Activated T-cell treated with anti-CD3 and anti-CD28 coated beads, Interleukin-2, amount 50 U/mL, for 72 hours (primary cell): ENCODE measurements at places on chromosomes 2 and 18. TPM values are rescaled to one million over a fixed set of nuclear protein-coding genes. Genes with fewer than 3 reads are reported as not detected.

HOXD8 gene
- not detected for total RNA-seq

SAG gene
- total RNA-seq: 0.02 TPM

RNF149 gene
- 30.9 TPM for total RNA-seq

DCDC2C gene
- total RNA-seq: not detected

RTP5 gene
- total RNA-seq: 0.56 TPM

DNA sequence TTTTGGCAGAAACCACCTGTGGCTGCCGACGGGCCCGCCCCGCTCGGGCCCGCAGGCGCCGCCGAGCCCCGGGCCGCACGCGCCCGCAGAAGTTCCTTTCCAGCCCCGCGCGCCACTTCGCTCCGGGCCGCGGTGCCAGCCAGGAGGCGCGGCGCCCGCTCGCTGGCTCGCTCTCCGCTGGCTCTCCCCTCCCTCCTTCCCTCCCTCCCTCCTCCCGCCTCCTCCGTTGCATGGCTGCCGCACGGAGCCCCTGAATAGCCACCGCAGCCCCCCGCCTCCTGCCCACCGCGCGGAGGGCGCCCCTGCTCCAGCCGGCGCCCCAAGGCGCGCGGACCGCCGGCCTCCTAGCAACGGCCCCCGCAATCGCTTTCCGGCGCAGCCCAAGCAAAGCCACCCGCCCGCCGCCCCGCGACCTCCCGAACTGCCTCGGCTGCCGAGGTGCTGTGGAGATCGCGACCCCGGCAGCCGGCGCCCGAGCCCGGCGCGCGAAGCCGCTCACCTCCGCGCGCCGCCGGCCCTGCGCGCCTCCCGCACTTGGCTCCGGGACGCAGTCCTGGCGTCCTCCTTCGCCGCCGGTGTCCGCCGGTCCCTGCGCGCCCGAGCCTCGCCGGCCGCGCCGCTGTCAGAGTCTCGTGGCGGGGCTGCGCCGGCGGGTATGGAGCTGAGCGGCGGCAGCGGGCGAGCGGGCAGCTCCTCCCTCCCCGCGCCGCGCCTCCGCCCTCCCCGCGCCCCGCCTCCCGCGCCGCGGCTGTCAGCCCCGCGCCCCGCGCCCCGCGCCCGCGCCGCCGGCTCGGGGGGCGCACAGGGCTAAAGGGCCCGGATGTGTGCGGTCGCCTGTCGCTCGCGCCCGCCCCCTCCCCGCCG is at the start of gene ZBTB7C:
TSS of gene ZBTB7C (minus strand) at position 657 of the 864 bp plus-strand sequence.
- H3K27me3 ChIP-seq: peaks cover 76% of the 10 kb centered on the region
- no peak within 1 kb of the TSS for H3K27ac ChIP-seq
- no peaks in the 10 kb centered on the region for H3K36me3 ChIP-seq
- peaks cover 7% of the 10 kb centered on the region for H3K4me1 ChIP-seq
- peak; percentile 29 for DNase-seq

GRCh38 chr18:7877609-7878008 is 310.5 kb downstream of the PTPRM start:
- H3K4me3 ChIP-seq: no peak overlapping the region
- H3K4me1 ChIP-seq: no peaks in the 10 kb centered on the region
- no peaks in the 10 kb centered on the region for H3K36me3 ChIP-seq
- DNase-seq: no peak

- H3K4me3 ChIP-seq: no peak overlapping the region
- DNase-seq: no peak
- no peaks in the 10 kb centered on the region for H3K36me3 ChIP-seq
- no peaks in the 10 kb centered on the region for H3K27me3 ChIP-seq
- H3K4me1 ChIP-seq: no peaks in the 10 kb centered on the region
- no peak overlapping the region for H3K27ac ChIP-seq
Measured at GRCh38 chr18:63617049-63617914, 26.8 kb downstream of the SERPINB4 start.

- H3K27me3 ChIP-seq: no peaks in the 10 kb centered on the region
- H3K27ac ChIP-seq: peak overlapping the region; percentile 98
- H3K36me3 ChIP-seq: peaks cover 11% of the 10 kb centered on the region
- peaks cover 58% of the 10 kb centered on the region for H3K4me1 ChIP-seq
Measured at GRCh38 chr2:19900931-19901441, 797 bp downstream of the TTC32 start.

DNA sequence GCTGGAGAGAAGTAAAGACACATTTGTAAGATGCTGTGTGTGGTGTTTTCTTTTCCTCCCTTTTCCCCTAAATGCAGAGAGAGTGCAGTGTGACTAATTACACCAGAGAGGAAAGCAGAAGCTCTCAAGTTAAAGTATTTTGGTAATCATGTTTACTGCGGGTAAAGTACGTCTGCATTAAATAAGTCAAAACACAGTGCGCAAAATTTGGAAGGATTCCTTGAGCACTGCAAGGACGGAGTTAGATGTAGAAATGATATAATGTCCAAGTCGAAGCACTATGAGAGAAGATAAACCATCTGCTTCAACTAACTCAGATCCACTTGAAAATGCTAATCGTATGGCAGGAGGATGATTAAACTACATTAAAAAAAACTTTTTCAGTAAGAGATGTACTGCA is 766.5 kb downstream of the RNF144A start:
- no peak for DNase-seq
- H3K27me3 ChIP-seq: no peaks in the 10 kb centered on the region
- no peaks in the 10 kb centered on the region for H3K36me3 ChIP-seq
- H3K4me1 ChIP-seq: peaks cover 21% of the 10 kb centered on the region
- H3K4me3 ChIP-seq: no peak overlapping the region

GRCh38 chr2:39664888-39665591 is 677 bp upstream of the TMEM178A start:
- no peak overlapping the region for H3K27ac ChIP-seq
- H3K36me3 ChIP-seq: peaks cover 7% of the 10 kb centered on the region
- H3K4me3 ChIP-seq: peak overlapping the region; percentile 73
- peaks cover 19% of the 10 kb centered on the region for H3K4me1 ChIP-seq
- no peak for DNase-seq

DNA sequence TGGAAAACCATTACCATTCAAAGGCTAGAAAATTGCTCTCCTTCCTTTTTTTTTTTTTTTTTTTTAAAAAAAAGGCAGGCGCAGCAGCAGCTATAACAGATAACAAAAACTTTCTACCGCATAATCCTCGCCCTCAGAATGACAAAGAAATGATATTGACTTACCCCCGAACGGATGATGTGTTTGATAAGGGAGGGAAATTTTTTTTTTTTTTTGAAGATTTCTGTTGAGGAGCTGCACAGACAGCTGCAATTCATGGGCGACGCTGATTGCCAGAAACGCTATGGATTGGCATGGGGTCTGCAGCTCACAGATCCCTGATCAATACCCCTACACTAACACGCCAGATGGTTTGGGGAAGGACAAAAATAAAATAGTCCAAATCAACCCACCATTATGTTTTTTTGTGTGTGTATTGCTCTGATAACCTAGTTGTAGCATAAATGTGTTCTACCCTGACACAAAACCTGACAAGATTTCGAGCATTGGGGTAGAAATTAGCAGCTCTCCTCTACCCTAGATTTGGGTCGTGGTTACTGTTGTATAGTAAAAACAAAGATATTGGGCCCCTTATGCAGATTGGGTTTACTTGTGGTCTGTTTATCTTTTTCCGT is 3.6 kb upstream of the ONECUT2 start:
- H3K4me3 ChIP-seq: no peak overlapping the region
- H3K27me3 ChIP-seq: peaks cover 66% of the 10 kb centered on the region
- no peak overlapping the region for H3K27ac ChIP-seq
- peaks cover 20% of the 10 kb centered on the region for H3K36me3 ChIP-seq
- H3K4me1 ChIP-seq: peaks cover 17% of the 10 kb centered on the region

- no peak overlapping the region for H3K4me3 ChIP-seq
- H3K27me3 ChIP-seq: peaks cover 21% of the 10 kb centered on the region
- peaks cover 4% of the 10 kb centered on the region for H3K36me3 ChIP-seq
- no peak overlapping the region for H3K27ac ChIP-seq
- H3K4me1 ChIP-seq: no peaks in the 10 kb centered on the region
Measured at GRCh38 chr2:33229646-33230045, 246.8 kb upstream of the RASGRP3 start.

- no peaks in the 10 kb centered on the region for H3K4me1 ChIP-seq
- H3K36me3 ChIP-seq: no peaks in the 10 kb centered on the region
- no peaks in the 10 kb centered on the region for H3K27me3 ChIP-seq
- no peak for DNase-seq
- H3K27ac ChIP-seq: no peak overlapping the region
- no peak overlapping the region for H3K4me3 ChIP-seq
Measured at GRCh38 chr2:223549215-223549614, 52.9 kb downstream of the SCG2 start.

GRCh38 chr18:10015941-10016819 is 102.4 kb downstream of the VAPA start:
- no peaks in the 10 kb centered on the region for H3K27me3 ChIP-seq
- no peaks in the 10 kb centered on the region for H3K36me3 ChIP-seq
- no peak overlapping the region for H3K27ac ChIP-seq
- no peaks in the 10 kb centered on the region for H3K4me1 ChIP-seq

DNA sequence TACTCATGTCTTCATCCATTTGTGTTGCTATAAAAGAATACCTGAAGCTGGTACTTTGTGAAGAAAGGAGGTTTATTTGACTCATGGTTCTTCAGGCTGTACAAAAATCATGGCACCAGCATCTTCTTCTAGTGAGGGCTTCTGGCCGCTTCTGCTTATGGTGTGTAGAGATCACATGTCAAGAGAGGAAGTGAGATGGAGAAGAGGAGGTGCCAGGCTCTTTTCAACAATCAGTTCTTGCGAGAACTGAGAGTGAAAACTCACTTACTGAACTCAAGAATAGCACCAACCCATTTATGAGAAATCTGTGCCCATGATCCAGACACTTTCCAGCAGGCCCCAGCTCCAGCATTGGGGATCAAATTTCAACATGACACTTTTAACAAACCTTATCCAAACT is 30.0 kb upstream of the BARD1 start:
- H3K4me1 ChIP-seq: no peaks in the 10 kb centered on the region
- H3K27me3 ChIP-seq: no peaks in the 10 kb centered on the region
- H3K36me3 ChIP-seq: no peaks in the 10 kb centered on the region
- DNase-seq: no peak
- no peak overlapping the region for H3K27ac ChIP-seq

DNA sequence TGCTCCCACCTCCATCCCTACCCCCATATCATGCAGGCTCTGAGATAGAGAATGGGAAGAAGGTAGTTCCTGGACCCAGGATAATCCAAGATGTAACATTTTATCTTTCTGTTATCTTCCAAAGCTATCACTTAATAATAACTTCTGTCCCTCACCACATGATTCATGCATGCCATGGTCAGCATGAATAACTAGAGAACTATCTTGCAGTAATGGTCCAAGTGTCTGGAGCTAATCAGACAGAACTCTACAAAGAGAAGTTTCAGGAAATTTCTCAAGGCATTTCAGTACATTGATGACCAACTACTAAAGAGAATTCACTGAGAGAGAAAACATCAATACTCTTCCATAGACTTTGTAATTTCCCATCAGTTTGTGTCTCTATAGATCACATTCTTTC is 1469.7 kb upstream of the PIK3C3 start:
- no peak for DNase-seq
- H3K27me3 ChIP-seq: no peaks in the 10 kb centered on the region
- H3K36me3 ChIP-seq: no peaks in the 10 kb centered on the region

- peaks cover 1% of the 10 kb centered on the region for H3K36me3 ChIP-seq
- no peak for DNase-seq
- H3K4me3 ChIP-seq: no peak overlapping the region
- H3K27me3 ChIP-seq: no peaks in the 10 kb centered on the region
- H3K27ac ChIP-seq: no peak overlapping the region
Measured at GRCh38 chr18:54871231-54871630, 43.0 kb downstream of the RAB27B start.

DNA sequence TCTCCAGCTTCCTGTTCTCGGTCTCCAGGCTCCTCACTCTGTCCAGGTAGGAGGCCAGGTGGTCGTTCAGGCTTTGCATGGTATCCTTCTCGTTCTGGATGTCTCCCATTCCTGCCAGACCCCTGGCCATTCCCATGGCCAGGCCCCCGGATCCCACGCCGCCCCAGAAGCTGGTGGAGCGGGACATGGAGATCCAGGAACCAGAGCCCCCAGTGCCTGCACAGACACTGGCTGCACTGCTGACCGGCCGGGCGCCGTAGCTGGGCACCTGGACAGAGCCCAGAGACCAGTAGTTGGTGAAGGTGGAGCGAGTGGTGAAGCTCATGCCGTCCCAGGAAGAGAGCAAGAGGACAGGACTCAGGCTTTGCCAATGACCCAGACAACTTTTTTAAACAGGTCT is 129.1 kb upstream of the WDR75 start:
- H3K4me1 ChIP-seq: peaks cover 66% of the 10 kb centered on the region
- peaks cover 2% of the 10 kb centered on the region for H3K36me3 ChIP-seq
- no peak for DNase-seq
- no peak overlapping the region for H3K27ac ChIP-seq

DNA sequence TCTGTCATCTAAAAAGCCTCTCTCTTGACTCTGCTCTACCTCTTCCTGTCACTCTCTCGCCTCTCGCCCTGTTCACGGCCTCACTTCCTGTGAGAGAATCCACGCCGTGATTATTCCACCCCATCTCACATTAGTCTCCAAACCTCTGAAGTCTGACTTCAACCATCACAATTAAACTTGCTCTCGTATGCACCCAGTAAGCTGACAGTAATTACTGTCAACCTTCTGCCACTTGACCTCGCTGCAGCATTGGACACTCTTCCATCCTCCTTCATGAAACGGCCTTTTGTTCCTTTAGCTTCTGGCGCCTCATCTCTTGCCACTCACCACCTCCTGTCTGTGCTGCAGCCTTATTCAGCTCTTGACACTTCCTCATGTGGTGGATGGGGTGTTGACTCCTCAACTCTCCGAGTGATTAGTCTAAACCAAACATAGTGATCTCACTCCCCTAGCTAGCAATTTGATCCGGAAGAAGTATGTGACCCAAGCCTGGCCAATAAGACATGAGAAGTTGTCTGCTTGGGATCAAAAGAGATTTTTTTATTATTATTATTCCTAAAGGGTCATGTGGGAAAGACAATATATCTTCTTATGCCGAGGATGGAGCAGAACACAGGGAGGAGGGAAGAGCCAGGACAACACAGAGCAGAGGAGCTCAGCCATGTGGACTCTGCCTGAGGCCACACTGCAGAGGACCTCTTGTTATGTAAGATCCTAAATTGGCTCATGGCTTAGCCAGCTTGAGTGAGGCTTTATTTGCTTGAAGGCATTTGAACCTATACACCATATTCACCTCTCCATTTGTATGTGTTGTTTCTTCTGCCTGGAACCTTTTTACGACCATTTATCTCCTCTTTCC is 38.4 kb upstream of the MYO1B start:
- H3K4me3 ChIP-seq: peak overlapping the region; percentile 74
- H3K27ac ChIP-seq: peak overlapping the region; percentile 38
- no peaks in the 10 kb centered on the region for H3K27me3 ChIP-seq
- H3K36me3 ChIP-seq: peaks cover 21% of the 10 kb centered on the region

DNA sequence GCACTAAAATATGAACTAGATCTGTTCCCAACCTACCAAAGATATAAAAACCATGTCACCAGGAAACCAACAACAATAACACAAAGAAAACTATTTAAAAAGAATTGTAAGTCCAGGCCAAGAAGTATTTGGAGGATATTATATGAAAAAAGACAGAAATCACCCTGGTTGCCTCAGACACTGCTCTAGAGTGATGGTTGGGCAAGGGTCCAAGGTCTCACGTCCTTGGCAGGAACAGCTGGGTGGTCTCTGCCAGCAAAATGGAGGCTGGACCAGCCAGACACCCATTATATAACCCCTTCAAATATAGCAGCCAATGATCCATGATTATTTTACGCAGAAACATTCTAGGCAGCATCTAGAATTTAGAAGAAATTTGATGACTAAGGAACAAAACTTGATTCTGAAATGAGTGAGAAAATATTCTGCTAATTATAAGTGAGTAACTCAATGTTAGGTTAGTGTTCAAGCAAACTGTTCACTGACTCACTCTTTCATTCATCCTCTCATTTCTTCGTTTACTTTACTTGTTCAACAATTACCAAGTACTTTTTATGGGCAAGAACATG is 35.4 kb downstream of the MRPL35 start:
- H3K4me3 ChIP-seq: no peak overlapping the region
- peaks cover 17% of the 10 kb centered on the region for H3K4me1 ChIP-seq
- DNase-seq: no peak
- no peaks in the 10 kb centered on the region for H3K36me3 ChIP-seq
- no peak overlapping the region for H3K27ac ChIP-seq
- peaks cover 5% of the 10 kb centered on the region for H3K27me3 ChIP-seq
